ENCODE measurements at places on chromosomes 1 and 21. TPM values are rescaled to one million over a fixed set of nuclear protein-coding genes. Genes with fewer than 3 reads are reported as not detected.
A peak's percentile ranks its signal among the peaks of the same experiment; 100 is the strongest.

- DNase-seq: peak; percentile 99
These were observed 552 bp upstream of the GPR157 start for GRCh38 chr1:9129266-9130041.

DNA sequence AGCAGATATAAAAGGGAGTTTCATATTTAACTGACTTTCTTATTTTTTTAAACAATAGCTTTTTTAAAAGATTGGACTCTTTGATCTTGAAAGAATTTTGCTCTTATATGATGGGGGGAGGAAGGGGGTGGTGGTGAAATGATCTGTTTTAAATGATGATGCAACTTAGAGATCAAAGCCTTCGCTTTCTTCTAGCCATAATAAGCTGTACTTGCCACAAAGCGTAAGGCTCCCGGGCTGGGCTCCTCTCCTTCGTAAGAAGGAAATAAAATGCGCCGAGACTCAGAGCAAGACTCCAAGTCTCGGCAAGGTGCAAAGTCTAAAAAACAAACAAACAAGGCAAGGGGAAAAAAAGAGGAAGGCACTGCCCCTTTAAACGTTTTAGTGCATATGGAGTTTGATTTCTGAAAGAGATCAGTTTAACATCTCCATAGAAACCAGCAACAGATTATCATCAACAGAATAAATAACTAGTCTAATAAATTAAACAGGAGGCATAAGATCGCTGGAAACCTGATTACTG is 3.3 kb downstream of the CASZ1 start:
- DNase-seq: no peak

GRCh38 chr1:247175458-247175857 is 3.6 kb upstream of the ZNF124 start:
- DNase-seq: no peak

GRCh38 chr1:211345719-211346118 is 19.1 kb downstream of the TRAF5 start:
- no peak for DNase-seq

DNA sequence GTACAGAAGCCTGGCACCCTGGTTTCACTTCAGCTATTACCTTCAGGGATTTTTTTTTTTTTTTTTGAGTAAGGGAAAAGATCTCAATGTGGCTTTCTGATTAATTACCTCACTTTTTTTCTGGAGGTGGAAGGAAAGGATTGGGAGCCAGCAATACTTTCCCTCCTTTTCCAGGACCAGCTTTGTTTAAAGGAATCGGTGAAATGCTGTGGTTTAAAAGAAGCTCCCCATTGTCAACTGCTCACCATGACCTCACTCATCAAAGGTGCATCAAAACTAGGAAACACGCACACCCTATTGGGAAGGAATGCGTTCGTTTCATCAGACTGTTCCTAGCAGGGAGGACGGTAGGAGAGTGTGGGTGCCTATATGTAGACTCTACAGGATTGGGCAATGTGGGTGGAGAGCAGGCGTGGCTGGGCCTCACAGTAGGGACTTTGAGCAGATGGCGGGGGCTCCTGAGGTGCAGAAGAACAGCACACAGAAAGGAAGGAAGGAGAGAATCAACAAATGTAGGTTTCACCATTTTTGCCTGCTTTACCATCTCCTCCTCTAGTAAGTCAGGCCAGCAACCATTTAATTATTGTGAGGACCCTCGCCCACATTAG is 13.0 kb downstream of the PHGDH start:
- DNase-seq: no peak

- no peak for DNase-seq
These were observed 41.1 kb downstream of the PRKAA2 start for GRCh38 chr1:56686169-56686568.

Gene ADCY10
- 0.40 TPM for total RNA-seq

Gene TGFBR3
- total RNA-seq: 203 TPM

Gene CYP4Z1
- not detected for total RNA-seq

Measured in spleen (tissue), 13 donors.